ENCODE measurements at places on chromosomes 3 and 15.

- ATAC-seq = peak; percentile 71
Observed at GRCh38 chr3:11236588-11237461, 35.4 kb upstream of the ATG7 start.

DNA sequence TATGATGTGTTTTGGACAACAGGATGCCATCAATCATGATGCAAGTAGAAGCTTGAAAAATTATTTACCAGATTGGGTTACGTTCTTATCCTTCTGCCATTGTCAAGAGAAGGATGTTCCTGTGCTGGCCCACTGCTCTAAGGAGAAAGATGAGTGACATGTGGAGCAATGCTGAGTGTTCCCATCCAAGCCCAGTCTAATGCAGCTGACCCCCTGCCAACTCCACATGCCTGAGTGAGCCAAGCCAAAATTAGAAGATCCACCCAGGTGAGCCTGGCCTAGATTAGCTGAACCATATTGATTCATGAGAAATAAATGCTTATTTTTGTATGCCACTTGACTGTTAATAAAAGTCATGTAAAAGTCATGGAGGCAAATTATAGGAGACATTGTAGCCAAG is 446.5 kb downstream of the CNTN3 start:
- no peak for ATAC-seq

- ATAC-seq = no peak
Observed at GRCh38 chr3:195103623-195104022, 167.3 kb downstream of the XXYLT1 start.

- no peak for ATAC-seq
Observed at GRCh38 chr3:127263586-127264231, 24.1 kb downstream of the PRR20G start.

GRCh38 chr3:113825090-113825489 is 13.5 kb upstream of the GRAMD1C start:
- no peak for ATAC-seq

DNA sequence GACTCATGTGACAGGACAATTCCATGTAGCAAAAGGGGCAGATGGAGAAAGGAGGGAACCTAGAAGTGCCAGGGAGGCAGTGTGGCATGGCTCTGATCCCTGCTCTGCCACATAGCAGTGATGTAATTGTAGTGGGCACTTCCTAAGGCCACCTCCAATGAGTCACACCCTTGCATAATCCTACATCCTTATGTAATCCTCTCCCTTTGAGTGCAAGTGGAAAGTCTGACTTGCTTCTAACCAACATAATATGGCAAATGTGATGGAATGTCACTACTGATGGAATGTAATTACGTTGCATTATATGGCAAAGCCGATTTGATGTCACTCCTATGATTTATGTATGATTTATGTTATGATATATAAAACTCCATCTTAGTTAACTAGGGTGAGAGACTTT is 72.9 kb upstream of the ATP2C1 start:
- peak; percentile 51 for ATAC-seq

- ATAC-seq = no peak
Observed at GRCh38 chr15:60002528-60003218, 1.4 kb upstream of the FOXB1 start.

DNA sequence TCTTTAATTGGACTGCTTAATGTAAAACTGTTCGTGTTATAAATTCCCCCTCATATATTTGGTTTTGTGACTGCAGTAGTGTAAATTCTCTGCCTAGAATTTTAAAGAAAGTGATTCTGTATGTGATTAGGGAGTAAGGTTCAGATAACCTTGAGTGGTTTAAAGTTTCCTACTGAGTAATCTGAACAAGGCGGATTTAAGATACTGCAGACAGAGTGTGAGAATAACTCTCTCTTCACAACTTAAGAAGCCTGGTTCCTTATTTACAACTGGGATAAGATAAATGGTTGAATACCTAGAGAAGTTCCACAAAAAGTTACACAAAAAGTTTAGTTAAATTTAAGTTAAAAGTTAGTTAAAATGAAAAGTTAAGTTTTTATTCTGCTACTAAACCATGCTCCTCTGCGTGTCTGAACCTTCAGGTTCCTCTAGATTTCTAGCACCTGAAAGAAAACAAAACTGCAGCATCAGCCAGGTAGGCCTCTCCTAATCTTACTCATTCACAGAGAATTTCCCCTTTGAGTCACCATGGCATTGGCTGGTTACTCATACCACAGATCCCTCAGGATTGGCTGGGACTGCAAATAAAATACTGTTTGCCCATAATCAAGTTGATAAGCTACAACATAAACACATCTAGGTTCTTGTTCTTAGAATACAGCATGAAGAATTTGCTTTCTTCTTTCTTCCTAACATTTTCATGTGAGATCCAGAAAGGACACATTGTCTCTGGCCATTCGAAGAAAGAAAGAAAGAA is at the start of gene ARL14:
TSS of gene ARL14 (plus strand) at position 614 of the 757 bp plus-strand sequence. CDS start 187 bp downstream, outside the sequence.
- no peak for ATAC-seq

DNA sequence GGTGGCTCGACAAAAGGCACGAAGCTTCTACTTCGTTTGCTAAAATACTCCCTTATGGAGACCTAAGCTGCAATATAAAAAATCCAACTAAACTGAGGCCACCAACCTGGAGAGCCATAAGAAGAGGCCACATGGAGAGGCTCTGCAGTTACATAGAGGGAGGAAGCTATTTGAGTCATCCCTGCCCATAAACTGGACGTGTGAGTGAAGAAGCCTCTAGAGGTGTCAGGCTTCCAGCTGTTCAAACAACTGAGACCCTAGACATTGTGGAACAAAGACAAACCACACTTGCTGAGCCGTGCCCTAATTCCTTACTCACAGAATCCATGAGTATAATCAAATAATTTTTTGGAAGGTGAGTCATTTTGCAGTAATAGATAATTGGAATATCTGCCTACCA is 50.2 kb upstream of the GMNC start:
- ATAC-seq = no peak

DNA sequence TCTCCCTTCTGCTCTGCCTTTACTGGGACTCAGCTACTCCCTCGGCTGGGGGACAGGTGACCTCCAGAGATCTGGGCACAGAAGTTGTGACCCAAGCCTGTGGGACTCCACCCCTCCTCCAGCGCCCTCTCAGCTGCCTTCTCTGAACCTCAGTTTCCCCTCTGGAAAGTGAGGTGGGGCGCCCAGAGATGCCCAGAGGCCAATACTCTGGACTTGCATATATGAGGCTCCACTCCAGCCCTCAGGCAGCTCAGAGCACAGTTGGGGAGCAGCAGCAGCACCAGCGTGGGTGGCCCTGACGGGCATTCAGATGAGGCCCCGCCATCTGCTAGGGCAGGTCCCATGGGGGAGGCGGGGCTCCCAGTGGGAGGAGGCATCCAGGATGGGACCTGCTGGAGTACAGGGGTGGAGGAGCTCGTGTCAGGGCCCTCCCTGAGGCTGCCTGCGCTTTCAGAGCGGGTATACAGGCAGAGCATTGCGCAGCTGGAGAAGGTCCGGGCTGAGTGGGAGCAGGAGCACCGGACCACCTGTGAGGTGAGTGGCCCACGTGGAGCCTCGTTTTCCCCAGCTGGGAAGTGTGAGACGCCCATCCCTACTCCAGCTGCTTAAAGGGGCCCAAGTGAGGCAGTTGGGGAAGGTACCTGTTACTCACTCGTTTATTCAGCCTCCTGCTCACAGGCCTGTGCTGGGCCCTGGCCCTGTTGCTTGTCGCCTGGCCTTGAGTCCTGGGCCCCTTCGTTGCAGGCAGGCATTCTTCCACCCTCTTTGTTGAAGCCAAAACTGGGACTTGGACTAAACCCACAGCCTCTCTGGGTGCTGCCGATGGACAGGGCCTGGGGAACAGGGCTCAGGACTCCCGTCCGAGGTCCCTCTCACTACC is 35.4 kb downstream of the PSTPIP1 start:
- ATAC-seq = no peak
